ENCODE measurements at places on chromosomes 13 and 19. TPM values are rescaled to one million over a fixed set of nuclear protein-coding genes. Genes with fewer than 3 reads are reported as not detected.

DNA sequence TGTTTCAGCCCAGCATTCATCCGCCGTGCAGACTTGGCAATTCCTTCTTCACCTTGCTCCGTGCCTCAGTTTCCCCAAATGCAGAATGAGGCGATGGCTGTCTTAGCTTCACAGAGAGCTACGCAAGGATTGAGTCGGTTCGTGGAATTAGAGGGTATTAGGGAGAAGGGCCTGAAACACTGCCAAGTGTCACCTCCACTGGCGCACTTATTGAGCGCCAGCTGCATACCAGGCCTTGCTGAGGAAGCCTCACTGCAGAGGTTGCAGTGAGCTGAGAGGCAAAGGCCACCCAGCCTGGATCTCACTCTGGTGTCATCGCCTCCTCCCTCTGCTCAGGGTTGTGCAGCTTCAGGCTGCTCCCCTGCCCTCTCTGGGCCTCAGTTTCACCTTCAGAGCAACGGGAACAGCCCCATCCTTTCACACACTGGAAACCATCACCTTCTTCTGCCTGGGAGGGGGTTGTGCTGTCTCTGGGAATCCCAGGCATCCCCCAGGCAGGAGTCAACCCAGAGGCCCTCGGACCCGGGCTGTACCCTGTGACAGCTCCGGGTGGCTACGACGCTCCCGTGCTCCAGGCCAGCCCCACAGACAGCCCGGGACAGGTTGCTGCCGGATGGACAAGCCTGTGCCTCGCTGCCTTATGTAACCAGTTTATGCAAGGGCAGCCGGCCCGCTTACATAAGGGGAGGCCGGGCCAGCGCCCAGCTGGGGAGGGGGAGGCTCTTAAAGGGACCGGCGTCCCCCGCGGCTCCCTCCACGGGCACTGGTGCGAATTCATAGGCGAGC, 31.9 kb downstream of the NFIC start:
- DNase-seq, result peak; percentile 87

DNA sequence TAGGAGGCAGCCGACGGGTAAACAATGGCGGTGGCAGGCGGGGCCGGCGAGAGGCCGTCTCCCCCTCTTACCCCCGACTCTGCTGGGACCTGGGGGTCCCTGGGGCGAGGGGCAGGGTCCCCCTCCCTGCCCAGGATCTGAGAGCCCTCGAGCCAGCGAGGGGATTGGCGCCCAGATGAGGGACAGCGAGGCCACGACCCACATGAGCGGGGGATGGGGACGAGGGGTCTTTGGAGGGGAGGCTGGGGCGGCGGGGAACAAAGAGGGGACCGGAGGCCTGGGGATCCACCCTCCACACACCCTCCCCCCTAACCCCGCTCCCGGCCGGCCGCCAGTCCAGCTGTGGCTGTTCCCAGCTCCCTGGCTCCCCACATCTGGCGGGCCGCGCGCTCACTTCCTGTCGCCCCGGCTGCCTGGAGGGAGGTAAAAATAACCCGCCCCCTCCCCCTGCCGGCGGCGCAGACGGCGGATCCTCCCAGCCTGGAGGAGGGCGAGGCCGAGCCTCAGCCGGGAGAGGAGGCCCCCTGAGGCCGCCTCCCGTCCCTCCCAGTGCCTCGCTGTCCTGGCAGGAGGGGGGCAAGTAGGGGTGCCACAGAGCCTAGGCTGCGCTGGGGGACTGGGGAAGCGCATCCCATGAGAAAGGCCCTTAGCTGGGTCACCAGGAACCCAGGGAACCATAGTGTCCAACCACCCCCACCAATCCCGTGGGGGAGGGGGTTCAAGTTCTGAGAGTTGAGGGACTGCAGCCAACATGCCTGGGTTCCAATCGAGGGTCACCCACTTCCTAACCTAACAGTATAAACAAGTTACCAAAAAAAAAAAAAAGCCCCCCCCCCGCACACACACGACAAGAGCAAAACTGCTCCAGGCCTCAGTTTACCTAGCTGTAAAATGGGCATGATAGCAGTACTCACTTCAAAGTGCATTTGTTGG, 29.3 kb upstream of the NANOS3 start:
- peak; percentile 97 for DNase-seq

GRCh38 chr13:35198613-35199200, 256.6 kb downstream of the NBEA start:
- DNase-seq, result no peak

DNA sequence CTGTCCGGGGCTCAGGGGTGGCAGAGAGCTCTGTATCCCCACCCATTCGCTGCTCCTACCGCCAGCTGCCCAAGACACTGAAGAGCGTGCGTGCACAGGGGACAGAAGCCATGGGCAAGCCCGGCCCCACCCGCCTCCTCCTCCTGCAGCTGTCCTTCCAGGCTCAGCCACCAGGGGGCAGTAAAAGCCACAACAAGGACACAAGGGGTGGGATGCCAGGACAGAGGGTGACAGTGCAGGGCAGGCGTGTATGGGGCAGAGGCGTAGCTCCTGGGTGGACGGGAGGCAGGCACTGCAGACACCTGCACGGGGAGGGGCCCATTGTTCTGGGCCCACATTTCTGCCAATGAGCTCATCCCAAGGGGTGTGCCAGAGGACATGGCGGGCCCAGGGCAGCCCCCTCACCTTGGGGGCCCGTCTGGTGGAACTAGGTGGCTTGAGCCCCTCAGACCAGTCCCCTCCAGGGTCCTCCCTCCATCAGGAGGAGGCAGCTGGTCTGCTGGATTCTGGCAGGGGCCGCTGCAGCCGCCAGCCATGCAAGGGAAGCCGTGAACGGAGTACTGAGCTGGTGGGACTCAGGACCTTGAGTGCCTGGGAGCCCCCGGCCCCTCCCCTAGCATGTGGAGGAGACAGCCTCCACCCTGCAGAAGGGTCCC, 61.2 kb downstream of the MLLT1 start:
- peak; percentile 92 for DNase-seq

- DNase-seq, result no peak
Observed at GRCh38 chr13:43514311-43514710, 272.5 kb downstream of the ENOX1 start.

The CYP2A6 gene
- 1.2 TPM for total RNA-seq

The PSG11 gene
- total RNA-seq, result not detected

DNA sequence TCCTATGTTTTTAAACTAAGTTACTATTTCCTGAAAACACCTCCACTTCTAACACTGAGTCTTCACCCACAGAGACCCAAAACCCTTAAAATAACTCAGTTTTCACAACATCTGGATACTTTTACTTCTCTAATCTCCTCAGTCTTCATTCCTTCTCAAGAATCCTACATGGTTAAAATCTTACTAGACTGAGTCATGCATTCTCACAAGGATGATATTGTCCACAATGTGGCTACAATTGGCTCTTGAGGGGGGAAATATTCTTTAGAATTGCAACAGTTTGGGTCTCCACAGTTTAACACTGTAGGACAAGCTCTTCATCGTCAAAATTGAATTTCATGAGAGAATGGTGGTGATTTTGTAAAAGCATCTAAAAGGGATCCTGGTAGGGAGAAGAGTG, 397.1 kb downstream of the SLITRK5 start:
- DNase-seq, result no peak

DNA sequence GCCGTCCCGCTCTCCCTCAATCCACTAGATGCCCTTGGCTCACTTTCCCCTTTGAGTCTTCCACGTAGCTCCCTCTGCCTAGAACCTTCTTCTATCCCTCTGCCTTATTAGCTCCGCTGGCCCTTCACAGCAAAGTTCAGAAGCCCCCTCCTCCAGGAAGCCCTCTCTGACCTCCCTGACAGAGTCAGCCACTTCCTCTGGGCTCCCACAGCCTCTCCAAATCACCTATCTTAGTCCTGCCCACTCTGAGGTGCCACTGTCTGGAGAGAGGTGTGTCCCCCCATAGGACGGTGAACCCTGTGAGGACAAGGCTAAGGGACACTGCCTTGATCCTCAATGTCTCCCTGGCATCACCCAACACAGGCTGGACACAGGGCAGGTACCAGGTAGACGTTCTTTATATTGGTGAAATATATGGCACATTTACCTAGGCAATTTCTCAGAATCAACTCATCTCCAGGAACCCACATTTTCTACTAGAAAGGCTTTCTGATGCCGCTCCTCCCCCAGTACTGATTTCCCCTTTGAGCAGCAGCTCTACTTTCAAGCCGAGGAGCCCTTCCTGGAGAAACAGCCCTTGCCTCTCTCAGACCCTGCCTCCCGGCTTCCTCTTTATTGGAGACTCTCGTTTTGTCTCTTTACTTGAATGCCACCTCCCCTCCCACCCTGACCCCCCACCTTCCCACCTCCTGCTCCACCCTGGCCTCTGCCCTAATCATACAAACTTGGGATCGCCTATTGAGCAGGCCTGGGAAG, 3.4 kb upstream of the TGFB1 start:
- no peak for DNase-seq

GRCh38 chr13:114049026-114049425, 75.2 kb upstream of the C13orf46 start:
- no peak for DNase-seq

- no peak for DNase-seq
Observed at GRCh38 chr13:33764716-33765115, 53.2 kb upstream of the RFC3 start.

The HOOK2 gene
- 31.1 TPM for total RNA-seq

GRCh38 chr13:33179463-33179862, 106.1 kb downstream of the STARD13 start:
- no peak for DNase-seq

DNA sequence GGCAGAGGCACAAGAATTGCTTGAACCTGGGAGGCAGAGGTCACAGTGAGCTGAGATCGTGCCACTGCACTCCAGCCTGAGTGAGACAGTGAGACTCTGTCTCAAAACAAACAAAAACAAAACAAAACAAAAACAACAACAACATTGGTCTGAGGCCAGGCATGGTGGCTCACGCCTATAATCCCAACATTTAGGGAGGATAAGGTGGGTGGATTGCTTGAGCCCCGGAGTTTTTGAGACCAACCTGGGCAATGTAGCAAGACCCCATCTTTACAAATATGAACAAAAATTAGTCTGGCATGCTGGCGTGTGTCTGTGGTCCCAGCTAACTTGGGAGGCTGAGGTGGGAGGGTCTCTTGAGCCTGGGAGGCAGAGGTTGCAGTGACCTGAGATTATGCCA, 16.0 kb upstream of the NWD1 start:
- no peak for DNase-seq

- no peak for DNase-seq
Observed at GRCh38 chr19:18491995-18492953, 29.6 kb downstream of the ELL start.

DNA sequence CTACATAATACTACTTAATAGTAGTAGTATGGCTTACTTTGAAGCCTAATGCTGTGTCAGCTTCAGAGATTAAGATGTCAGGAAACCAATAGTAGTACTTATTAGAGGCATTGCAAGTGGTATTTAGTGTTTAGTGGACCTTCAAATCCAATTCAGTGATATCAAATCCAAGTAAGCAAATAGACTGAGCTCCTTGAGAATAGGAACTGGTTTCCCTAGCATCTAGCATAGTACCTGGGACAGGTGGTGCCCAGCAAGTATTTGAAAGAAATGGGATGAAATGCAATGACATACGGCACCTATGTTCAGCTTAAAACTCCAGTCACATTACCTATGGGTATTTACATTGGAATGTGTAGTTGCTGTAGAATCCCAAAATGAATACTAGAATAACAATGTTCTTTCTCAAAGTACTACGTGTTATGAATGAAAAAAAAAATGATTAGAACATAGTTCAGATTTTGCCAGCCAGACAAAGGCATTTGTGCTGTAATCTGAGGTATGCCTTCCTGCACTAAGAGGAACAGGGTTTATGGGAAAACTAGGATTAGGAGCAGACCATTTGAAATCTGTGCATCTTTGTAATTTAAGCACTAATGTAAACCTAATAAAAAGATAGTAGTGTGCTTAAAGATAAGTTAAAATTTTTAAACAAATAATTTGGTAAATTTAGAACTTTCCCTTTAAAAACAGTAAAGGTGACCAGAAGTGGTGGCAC, 17.1 kb downstream of the LSM14A start:
- DNase-seq, result no peak

DNA sequence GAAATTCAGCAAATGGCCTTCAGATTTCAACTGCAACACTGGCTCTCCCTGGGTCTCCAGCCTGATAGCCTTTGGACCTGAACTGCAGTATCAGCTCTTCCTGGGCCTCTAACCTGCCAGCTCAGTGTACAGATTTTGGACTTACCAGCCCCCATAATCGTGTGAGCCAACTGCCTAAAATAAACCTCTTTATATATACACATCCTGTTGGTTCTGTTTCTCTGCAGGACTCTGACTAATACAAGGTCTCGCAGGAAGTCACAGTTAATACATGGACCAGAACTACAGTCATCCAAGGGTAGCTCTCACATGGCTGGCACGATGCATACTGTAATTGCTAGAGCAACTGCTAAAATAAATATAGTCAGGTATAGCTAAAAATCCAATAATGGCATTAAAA, 85.1 kb downstream of the KATNAL1 start:
- DNase-seq, result no peak

- DNase-seq, result no peak
Observed at GRCh38 chr19:51128227-51128626, 3.5 kb downstream of the SIGLEC9 start.

GRCh38 chr13:80884056-80884785, 543.3 kb upstream of the SPRY2 start:
- DNase-seq, result no peak

- no peak for DNase-seq
Observed at GRCh38 chr19:35106898-35107541, 8.6 kb upstream of the FXYD3 start.

DNA sequence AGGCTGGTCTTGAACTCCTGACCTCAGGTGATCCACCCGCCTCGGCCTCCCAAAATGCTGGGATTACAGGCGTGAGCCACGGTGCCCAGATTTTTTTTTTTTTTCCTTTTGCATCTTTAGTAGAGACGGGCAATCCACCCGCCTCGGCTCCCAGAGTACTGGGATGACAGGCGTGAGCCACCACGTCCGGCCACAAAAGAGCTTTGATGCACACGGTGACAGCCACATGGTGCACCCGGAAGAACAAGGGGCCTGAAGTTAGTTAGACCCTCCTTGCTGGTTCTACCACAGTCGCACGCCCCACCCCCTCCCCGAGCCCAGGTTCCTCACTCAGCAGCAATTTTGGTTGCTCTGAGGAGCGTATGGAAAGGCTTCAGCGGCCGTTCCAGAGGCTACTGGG, 54.2 kb upstream of the USE1 start:
- DNase-seq, result no peak

The OSCAR gene
- 1.5 TPM for total RNA-seq

- no peak for DNase-seq
Observed at GRCh38 chr19:18596752-18597157, 8.2 kb downstream of the REX1BD start.

DNA sequence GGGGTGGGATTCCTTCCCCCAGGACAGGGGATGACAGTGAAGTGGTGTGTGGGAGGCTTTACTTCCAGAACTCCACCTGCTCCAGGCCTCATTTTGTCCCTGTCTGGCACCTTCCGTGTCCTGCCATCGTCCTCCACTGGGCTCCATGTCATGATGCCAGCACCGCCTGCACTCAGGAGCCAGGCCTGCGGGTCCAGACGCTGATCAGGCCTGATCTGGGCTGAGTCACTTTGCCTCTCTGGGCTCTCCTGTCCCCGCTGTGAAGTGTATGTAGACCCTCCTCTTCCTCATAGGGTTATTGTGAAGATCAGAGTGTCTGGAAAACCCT, 9.6 kb downstream of the FUZ start:
- no peak for DNase-seq
